ENCODE measurements at places on chromosomes 11 and 22.

DNA sequence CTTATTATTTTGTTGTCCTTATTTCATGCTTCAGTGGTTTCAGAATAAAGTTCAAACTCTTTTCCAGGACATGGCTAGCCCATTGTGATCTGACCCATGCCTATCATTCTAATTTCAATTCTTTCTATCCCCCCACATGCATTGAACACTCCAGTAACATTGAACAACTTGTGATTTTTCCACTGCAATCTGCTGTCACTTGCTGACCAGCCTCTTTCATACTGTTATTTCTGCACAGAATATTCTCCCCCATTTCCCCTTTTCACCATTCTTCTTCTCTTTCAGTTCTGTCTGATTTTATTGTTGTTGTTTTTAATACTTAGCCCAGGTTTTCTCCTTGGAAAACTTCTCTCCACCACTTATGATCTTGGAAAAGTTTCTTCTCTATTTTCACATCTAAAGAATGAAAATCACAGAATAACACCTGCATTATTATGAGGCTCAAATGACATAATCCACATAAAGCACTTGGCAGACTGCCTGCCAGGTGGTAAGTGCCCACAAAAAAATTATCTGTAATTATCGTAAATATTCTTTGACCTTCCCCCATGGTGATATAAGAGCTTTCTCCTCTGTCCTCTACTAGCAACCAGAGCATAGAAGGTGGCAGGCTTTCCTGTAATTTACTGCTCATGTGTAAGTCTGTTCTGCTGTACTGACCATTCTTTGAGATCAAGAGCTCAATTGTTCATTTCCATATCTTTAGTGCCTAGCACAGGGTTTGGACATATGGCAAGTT is 51.9 kb upstream of the EED start:
- no peak for DNase-seq

DNA sequence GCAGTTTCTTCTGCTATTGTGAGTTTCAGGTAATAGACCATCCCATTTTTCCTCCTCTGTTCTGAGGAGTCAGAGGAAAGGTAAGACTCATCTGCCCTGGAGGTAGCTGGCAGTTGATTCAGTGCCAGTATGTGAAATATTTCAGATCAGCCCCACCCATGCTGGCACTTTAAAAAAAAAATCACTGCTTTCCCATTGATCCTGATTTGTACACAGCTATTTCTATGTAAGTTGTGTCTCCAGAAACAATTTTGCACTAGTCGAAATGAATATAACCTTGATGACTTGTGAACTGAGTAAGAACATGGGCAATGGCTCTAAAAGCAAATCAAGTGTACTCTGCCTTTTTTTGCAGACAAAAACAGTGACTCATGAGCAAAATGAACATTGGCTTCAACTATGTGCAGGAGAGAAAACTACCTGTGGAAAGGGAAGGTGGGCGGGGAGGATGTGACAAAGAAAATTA is 82.0 kb upstream of the OR5AK2 start:
- DNase-seq = no peak

DNA sequence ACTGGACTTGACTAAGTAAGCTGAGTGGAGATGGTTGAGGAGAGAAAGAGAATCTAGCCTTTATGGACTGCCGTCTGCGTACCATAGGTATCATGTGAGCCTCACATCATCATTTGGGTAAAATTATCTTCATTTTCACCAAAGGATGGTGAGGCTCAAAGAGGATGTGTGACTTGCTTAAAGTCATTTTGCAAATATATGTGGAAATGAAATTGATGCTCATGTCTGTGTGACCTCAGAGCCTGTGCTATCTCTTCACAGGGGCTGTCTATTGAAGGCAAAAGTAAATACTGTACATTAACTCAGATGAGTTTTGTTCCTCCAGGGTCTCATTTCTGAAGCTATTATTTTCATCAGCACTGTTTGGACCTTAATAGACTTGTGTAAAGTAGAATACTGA is 83.3 kb upstream of the ALKBH3 start:
- DNase-seq = no peak

GRCh38 chr22:49703990-49704344 is 123.7 kb downstream of the BRD1 start:
- DNase-seq = no peak

GRCh38 chr11:77038825-77039326 is 4.7 kb downstream of the B3GNT6 start:
- no peak for DNase-seq

DNA sequence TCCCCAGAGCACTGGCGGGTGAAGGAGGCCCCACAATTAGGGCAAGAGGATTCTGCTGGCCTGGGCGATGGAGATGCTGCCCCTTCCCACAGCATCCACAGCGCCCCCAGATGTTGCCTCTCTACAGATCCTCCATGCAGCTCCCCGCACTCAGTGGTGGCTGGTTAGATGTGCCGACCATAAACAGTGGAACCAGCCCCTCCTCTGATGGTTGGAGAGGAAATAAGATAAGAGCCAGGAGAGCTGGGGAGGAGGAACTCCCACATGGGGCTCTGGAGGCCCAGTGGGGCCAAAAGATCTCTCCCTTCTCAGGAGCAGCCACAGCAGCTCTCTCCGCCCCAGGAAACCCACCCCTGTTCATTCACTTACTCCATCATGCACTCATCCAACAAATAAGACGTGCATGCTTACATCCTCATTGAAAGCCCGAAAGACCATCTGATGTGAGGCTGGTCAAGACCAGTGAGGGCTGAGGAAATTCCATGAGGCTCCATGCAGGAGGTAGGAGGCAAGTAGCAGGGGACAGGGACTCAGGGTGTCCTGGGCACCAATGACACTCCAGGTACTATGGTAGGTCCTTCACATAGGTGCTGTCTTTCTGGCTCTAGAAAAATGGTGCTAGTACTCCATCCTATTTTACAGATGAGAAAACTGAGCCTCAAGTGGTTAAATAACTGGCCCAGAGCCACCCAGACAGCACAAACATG is 1.5 kb downstream of the PTGDR2 start:
- no peak for DNase-seq
